ENCODE measurements at places on chromosomes 7 and 10.

- no peak for DNase-seq
These were observed 1.2 kb downstream of the PTEN start for GRCh38 chr10:87864496-87865059.

GRCh38 chr10:3848775-3849635 is 64.0 kb upstream of the KLF6 start:
- DNase-seq: no peak

DNA sequence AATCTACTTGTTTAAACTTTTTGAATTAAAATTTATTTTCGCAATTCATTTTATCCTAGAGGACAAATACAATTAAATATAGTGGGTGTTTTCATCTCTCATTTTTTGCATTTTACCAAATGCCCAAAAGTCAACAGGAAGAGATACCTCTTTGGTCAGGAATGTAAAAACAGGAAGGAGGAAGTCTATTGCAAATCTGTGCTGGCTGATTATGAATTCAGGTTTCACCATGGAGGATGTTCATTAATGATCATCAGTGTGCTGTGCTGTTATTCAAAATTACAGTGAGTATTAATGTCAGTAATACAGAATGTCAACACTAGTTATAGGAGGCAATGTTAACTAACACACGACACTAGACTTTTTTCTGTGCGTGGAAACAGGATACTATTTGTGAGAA is 24.7 kb downstream of the EXOC6 start:
- no peak for DNase-seq

- DNase-seq: no peak
These were observed 1192.1 kb upstream of the CELF2 start for GRCh38 chr10:9825491-9826018.

Data from stimulated activated CD4-positive, alpha-beta T cell treated with anti-CD3 and anti-CD28 coated beads, Interleukin-1b, Interleukin-23, amount 100 ng/mL, for 1 hour (primary cell).